ENCODE measurements at places on chromosomes 4 and X. TPM values are rescaled to one million over a fixed set of nuclear protein-coding genes. Genes with fewer than 3 reads are reported as not detected.

- DNase-seq, result no peak
These were observed 15.7 kb downstream of the SLC2A9 start for GRCh38 chr4:10005632-10006031.

GRCh38 chr4:145840162-145840768 is 98.4 kb downstream of the ZNF827 start:
- DNase-seq, result no peak

- DNase-seq, result no peak
These were observed 120.6 kb upstream of the EDNRA start for GRCh38 chr4:147360301-147360700.

The MAGEH1 gene
- total RNA-seq, result 11.7 TPM

GRCh38 chr4:14924076-14924811 is 78.0 kb upstream of the CPEB2 start:
- no peak for DNase-seq

GRCh38 chr4:156971676-156972378 is at the start of gene PDGFC:
PDGFC (minus strand) TSS chr4:156971799; CDS start chr4:156970903, 896 bp downstream.
- DNase-seq, result peak; percentile 86

The CC2D2A gene
- 9.0 TPM for total RNA-seq

The PFKFB1 gene
- 0.35 TPM for total RNA-seq

DNA sequence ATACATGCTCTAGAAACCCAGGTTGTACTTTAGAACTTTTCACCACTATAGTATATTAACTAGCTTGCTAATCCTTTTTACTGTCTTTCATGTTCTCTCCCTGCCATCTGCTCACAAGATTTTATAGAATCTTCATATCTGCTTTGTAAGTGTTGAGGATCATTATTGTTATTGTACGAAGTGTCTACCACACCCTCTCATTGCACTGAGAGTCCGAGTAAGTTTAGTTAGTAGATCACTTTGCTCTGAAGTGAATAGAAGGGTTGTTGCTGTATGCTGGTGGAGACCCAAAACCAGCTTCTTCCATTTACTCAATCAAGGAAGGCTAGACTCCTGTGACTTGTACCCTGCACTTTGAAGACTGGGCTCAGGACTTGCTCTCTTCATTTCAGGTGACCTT is 17.1 kb downstream of the GAB1 start:
- DNase-seq, result no peak

DNA sequence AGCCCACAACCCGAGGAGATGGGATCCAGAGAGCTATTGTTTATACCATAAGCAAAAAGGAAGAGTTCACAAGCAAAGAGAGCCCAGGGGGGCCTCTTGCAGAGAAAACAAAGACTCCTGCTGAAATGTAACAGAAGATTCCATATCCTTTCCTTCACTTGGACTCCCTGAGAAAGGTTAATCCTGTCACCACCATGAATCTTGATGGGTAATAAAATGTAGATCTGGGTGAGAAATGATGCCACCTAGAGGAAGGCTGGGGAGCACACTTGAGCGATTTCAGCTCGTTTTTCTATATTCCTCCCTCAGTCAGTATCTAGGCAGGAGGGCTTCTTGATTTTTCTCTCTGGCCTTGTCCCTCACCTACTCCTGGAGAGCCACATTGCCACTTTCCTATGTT is 10.2 kb upstream of the KCNE5 start:
- DNase-seq, result no peak

GRCh38 chr4:78293348-78293747 is 236.2 kb downstream of the FRAS1 start:
- no peak for DNase-seq

DNA sequence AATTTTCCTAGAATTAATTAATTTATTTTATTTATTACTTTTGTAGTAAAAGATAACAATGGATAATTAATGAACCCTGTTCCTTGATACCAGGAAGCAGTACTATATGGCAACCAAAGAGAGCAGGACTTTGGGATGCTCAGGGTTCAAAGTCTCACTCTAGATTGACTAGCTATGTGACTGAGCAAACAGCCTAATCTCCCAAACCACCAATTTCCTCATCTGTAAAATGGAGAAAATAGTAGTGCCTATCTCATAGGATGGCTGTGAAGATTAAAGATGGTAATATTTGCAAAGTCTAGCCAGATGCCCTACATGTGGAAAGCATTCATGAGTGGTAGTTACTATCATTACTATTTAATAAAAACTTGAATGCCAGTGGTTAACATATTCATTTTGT is 97.6 kb downstream of the PRDM5 start:
- no peak for DNase-seq

The PNMA3 gene
- total RNA-seq, result 0.48 TPM

GRCh38 chr4:4401036-4401435 is 14.1 kb downstream of the NSG1 start:
- DNase-seq, result no peak

- no peak for DNase-seq
These were observed 66.1 kb upstream of the IL15 start for GRCh38 chr4:141570290-141570689.

Measured in cardiac septum (tissue), 1 donor.